ENCODE measurements at places on chromosomes 7 and 10. TPM values are rescaled to one million over a fixed set of nuclear protein-coding genes. Genes with fewer than 3 reads are reported as not detected.

Gene HTR5A
- total RNA-seq, result not detected

Gene CLCN1
- not detected for total RNA-seq

Gene OPN4
- total RNA-seq, result not detected

Gene FGL2
- 0.20 TPM for total RNA-seq
